ENCODE measurements at places on chromosomes 13 and 19.

- no peak for DNase-seq
Measured at GRCh38 chr19:16462757-16463250, 9.0 kb downstream of the EPS15L1 start.

DNA sequence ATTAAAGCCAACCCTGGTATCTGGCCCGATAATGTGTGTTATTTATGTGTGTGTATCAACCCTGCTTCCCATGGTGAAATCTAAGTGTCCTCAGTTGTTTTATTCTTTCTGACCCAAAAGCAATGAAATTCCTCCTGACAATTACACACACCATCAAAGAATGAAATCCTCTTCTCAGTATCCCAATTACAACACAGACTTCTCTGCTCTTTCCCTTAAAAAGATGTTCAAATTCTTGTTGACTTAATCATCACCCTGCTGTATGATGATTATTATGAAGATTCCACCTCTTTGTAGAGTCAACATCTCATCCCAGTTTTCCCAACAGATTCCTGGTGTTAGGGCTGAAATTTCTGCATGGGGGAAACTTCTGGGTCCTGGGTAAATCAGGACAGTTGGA lies 8.9 kb upstream of the TRPC4 start:
- no peak for DNase-seq

DNA sequence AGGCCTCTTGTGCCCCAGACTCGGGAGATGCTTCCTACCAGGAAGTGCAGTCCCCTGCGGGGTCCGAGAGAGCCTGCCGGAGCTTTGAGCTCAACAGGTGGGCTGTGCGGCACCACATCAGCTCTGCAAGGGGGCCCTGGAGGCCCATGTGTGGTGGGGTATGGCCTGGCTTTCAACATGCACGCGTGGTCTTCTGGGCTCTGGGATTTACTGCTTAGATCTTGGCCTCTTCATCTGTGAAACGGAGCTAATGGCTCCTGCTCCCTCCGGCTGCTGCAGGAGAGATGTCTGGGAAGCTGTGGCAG lies 18.0 kb downstream of the NDUFB7 start:
- no peak for DNase-seq

- no peak for DNase-seq
Measured at GRCh38 chr19:39032063-39032918, at the start of gene FBXO27. Gene FBXO27 (minus strand): TSS chr19:39032549. CDS start chr19:39032227, 322 bp downstream.

DNA sequence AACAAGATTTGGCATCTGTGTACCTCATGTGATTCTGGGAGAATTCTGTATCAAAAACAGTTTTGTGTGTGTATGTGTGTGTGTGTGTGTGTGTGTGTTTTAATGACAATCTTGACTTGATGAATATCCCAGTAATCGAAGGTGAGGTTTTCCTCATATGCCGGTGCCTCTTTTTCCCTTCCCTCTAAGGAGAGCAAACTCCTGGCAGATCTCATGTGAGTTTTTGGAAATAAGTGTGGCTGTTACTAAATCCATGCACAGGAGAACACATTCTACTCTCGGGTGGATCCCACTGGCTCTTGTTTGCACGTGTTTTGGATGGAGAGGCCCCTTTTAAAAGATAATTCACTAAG lies 29.0 kb upstream of the CEBPG start:
- DNase-seq = no peak

- DNase-seq = no peak
Measured at GRCh38 chr13:75165543-75166230, 316.3 kb downstream of the TBC1D4 start.

- no peak for DNase-seq
Measured at GRCh38 chr13:70694996-70695715, 586.9 kb upstream of the KLHL1 start.

DNA sequence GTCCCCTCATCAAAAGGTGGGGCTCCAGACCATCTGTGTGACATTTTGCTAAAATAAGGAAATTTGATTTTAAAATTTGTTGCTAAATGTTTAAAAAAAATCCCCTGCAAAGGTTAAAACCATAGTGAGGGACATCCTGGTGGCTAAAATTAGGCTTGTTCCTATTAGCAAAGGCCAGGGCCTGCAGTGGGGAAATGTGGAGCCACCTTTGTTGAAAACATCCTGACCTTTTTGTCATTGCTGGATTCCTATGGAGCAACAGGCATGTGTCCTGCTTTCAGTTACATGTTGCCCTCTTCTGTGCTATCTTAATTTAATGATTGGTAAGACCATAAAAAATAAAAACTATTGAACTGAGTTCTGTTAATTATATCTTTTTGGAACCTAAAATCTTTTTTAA lies 524.3 kb downstream of the KCTD12 start:
- DNase-seq = no peak

GRCh38 chr13:31351376-31351775 lies 151.6 kb downstream of the B3GLCT start:
- no peak for DNase-seq

- no peak for DNase-seq
Measured at GRCh38 chr19:54136086-54136863, 1.3 kb upstream of the CNOT3 start.

DNA sequence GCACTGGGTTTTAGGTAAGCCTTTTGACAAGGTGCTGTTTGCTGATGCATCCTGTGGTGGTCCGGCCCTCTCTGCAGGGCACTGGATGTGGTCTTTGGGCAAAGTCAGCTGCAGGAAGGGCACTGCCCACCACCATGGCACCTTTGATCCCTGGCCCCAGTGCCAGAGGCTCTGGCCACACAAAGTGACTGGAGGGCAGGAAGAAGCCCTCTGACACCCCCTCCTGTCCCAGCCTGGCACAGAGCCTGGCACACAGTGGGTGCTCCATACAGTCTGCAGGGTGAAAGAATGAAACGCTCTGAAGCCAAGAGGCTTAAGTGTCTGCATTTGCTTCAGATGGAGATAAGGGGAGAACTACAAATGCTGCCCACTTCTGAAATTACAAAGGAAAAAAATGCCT lies 47.6 kb upstream of the CNMD start:
- no peak for DNase-seq

GRCh38 chr19:16626796-16627192 lies 1.2 kb downstream of the MED26 start:
- no peak for DNase-seq

DNA sequence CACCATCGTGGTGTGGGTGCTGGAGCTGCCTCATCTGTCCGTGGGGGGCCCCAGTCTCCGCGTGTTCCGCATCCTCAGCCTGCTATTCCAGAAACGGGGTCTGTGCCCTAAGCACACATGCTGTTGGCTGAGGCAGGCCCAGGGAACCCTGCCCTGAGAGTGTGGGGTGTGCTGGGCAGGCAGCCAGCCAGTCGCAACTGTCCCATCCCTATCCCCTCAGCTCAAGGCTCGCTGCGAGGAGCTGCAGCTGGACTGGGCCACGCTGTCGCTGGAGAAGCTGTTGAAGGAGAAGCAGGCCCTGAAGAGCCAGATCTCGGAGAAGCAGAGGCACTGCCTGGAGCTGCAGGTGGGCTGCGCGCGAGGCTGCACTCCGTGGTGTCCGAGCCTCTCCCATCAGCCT lies 21.9 kb downstream of the PLEKHJ1 start:
- no peak for DNase-seq

DNA sequence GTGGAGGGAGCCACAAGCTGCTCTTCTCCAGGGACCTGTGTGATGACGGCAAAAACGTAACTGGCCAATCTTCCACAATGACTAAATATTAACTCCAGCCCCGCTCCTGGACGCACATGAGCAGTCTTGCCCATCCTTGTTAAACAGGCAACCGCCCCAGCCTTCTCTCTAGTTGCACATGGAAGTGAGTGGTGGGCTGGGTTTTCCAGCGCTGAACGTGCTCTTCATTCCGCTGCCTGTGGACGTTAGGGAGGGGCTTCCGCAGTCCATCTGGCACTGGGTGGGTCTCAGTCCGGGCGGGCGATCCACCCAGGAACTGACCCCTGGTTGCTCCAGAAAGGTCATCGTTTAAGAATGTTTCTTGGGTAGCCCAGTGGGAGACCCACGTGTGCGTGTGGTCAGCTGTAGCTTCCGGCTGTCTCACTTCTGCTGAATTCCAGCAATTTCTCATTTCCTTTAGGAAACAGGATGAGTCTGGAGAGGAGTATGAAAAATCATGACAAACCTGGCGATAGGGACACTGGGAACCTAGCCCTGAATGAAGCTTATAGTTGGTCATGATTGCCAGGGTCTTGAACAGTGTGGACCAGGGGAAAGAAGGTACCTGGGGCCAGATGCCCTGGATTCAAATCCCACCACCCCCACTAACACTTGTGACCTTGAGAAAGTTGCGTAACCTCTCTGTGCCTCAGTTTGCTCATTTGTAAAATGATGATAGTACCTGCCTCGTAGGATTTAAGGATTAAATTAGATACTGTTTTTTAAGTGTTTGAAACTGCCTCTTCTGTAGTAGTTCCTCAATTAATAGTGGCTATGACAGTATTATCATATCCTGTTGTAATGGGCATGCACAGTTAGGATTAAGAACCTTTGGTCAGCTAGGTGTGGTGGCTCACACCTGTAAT lies 92.6 kb downstream of the SIPA1L3 start:
- no peak for DNase-seq

DNA sequence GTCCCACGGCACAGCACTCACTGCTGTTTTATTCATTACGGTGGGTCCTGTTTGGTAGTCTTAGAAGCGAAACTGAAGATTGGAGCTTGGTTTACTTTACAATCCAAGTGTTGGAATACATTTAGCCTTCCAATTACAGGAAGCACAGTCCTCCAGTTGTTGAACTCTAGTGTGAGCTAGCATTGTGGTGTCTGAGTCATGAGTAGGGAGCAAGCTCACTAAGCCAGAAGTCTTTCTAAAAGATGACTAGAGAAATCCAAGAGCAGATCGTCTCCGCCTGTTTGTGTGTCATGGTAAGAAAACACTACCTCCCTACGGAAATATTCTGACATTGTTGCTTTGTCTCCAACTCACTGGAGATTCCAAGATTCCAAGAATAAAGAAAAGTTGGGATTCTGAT lies 10.1 kb upstream of the SHISA2 start:
- no peak for DNase-seq

DNA sequence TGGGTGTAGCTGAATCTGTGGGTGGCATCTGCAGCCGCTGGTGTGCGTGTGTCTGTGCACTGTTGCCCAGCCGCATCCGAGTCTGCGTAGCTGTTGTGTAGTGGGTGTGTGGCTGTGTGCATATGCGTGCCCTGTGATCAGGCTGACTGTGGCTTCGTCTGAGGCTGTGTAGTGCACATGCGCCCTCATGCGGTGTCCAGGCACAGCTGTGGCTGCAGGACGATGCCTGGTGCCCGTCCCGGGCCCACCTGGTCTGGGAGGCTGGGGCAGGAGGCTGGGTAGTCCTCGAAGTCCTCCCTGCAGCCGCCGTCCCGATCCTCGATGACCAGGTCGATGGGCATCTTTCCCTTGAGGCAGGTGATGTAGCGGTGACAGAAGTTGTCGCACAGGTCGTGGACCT lies 4.9 kb downstream of the MEIS3 start:
- DNase-seq = no peak

GRCh38 chr19:13104360-13104847 lies 1.7 kb upstream of the LYL1 start:
- no peak for DNase-seq

GRCh38 chr13:32587011-32587810 lies 959 bp downstream of the PDS5B start:
- DNase-seq = no peak

- no peak for DNase-seq
Measured at GRCh38 chr13:98143601-98144026, 720 bp downstream of the FARP1 start.

GRCh38 chr19:15180451-15181390 lies 20.1 kb downstream of the NOTCH3 start:
- DNase-seq = no peak

DNA sequence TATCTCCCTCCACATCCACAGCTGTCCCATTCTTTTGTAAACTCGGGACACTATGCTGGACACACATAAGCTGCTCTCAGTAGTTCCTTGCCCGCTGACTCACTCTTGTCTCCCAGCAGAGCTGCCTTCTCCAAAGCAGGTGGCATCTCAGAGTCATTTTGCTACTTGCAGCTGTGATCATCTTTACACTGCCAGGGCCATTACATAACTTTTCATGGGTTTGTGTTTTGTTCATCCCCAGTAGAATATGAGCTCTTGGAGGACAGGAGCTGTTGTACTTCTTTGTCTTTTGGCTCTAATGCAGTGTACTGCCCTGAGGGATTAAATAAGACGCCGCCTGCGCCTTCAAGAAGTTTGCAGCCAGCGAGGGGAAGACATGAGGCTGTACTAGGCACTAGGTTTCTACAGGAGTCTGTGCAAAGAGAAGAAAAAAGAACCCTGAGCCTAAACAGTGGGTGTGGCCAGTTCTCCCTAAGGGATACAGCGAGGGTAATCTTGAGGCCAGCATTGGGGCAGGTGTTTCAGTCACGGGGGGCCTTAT lies 40.8 kb upstream of the GPR183 start:
- no peak for DNase-seq
